ENCODE measurements at places on chromosomes 11 and 22.

DNA sequence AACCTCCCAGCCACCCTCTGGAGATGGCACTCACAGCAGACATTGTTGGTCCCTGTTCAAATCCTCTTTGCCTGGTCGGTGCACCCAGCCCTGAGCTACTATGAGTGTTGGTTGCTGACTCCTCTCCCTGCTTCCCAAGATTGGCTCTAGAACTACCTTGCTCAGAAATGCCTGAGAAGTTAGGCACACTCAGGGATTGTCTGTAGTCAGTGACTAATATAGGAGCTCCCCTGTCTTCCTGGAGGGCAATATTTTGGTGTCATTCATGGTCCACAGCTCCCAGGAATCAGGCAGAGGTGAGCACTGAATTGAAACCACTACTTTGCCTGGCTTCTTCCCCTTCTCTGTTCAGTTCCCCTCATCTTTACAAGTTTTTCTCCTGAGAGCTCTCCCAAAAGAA is 325.9 kb downstream of the MIAT start:
- DNase-seq = no peak

DNA sequence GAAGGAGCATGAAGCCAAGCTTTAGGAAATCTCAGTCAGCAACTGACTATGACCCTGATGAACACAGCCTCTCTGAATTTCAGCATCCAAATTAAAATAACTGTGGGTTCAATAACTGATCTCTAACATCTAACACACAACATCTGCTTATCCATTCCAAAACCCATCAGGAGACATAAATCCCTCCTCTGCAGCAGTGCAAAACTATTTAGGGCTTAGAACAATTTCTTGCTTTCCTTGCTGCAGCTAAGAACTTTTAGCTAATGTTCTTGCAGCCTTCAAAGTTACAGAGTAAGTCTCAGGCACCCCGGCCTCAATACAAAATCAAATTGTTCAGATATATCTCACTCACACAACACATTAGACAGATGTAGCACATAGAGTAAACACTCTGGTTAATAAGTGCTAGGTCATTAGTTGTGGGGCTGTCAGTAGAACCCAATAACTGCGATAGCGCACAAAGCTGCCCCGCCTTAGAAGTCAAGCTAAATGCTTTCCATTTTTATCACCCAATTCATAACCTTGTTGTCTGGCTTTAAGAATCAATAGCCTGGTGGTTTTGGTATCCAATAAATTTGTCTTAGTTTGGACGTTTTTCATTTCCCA is 139.6 kb downstream of the LARGE1 start:
- no peak for DNase-seq

- DNase-seq = no peak
Measured at GRCh38 chr11:109320595-109320994, 101.4 kb upstream of the C11orf87 start.

DNA sequence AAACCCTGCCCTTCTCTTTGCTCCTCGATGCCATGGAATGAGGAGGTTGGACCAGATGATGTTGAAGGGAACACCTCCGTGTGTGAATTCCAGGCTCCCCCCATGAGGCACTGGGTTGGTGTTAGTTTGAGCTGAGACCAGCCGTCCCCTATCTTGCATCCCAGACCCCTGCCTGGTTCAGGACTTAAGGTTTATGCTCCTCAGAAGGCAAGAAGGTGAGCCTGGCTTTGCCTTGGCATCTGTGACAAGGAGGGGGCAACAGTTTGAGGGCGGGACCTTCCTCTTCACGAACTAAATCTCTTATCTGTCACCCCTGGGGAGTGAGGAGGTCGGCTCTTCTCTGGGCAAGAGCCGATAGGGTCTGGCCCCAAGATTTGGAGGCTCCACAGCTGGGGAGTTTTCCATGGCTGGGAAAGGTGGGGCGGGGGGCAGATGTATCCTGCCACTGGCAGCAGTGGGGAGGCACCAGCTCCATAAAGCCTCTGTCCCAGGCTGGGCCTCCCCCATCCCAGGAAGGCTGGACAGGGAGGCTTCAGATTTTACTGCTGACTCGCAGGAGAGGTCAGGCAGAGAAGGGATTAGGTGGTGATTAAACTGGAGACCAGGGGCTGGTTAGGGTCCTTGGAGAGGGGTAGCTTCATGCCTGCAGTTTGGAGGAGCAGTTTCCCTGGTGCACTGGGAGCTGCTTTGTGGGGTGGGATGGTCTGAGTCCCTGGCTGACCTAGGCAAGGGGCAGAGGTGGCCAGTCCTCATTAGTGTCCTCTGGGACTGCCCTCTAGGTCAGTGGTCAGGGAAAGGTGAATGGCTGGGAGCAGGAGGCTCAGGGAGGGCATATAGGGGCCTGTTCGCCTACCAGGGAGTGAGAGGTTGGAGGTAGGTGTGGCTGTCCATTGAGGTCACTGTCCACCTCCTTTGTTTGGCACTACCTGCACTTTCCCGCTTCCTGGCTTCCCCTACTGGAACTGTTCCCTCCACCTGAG is 1.1 kb downstream of the SEC14L2 start:
- no peak for DNase-seq

DNA sequence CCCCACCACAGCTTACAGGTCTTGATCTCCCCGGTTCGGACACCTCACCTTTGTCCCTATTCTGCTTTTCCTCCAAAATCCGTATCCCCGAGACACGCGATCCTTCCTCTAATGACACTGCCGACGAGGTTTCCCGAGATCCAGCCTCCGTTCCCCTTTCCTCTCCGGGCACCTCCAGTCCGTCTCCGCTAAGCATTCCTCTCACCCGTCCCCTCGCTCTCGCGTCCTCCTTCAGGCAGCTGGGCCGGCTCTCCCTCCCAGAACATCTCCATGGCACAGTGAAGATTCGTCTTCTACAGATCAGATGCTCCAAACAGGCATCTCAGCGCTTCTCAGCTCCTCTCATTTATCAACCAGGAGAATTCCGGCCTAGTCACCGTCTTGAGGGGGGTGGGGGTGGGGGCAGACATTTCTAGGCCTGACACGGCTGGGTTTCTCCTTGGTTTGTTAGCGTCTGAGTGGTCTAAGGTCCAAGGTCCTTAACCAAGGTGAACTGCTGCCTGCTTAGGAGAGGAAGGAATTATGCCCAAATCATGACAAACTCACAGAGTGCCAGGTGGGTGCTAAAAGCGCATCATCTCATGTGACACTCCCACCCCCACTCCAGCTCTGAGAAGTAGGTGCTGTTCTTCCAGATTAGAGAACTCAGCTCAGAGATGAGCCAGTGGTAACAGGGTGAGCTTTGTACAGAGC is at the start of gene SPTBN2:
Gene SPTBN2 (minus strand): TSS at position 524 of the 693 bp plus-strand sequence. CDS start 7,976 bp downstream, outside the sequence.
- DNase-seq = no peak

DNA sequence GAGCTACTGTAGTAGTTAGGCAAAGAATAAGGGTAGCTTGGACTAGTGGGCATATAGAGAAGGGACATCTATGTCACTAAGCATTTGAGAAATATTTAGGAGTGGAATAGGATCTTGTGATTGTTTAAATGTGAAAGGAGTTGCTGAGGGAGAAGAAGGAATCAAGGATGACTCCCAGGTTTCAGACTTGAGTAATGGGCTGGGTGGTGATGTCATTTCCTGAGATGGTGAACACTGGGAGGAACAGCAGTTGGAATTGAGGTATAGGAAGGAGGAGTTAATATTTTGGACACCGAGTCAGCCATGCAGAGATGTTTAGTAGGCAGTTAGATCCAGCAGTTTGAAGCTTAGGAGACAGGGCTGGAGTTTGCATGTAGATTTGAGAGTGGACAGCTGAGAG is 40.1 kb downstream of the REXO2 start:
- no peak for DNase-seq

All from stimulated activated naive CD8-positive, alpha-beta T cell treated with anti-CD3 and anti-CD28 coated beads, Interleukin-15, Interleukin-2, amounts not matched to agents 100 U/mL and 50 U/mL, for 24 hours (primary cell).